GM12891 (cell line): ENCODE measurements at places on chromosomes 1 and 21.

DNA sequence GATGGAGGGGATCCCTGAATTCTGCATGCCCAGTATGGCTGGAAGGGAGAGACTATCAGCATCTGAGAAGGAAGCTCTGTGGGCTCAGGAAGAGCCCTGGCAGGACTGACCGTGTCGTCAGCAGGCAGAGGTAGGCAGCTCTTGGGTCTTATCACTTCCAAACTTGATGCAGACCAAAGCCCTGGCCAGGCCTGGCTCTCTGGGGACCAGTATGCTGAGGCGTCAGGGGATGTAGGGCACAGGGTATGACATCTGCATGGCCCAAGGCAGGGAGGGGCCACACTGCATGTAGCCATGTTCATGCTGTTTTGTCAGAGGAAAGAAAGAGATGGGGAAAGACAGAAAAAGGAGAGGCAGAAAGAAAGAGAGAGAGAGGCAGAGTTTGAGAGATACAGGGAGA is 6.3 kb downstream of the FGR start:
- no peak for DNase-seq

GRCh38 chr1:243595527-243596210 is 254.4 kb downstream of the AKT3 start:
- no peak for DNase-seq

DNA sequence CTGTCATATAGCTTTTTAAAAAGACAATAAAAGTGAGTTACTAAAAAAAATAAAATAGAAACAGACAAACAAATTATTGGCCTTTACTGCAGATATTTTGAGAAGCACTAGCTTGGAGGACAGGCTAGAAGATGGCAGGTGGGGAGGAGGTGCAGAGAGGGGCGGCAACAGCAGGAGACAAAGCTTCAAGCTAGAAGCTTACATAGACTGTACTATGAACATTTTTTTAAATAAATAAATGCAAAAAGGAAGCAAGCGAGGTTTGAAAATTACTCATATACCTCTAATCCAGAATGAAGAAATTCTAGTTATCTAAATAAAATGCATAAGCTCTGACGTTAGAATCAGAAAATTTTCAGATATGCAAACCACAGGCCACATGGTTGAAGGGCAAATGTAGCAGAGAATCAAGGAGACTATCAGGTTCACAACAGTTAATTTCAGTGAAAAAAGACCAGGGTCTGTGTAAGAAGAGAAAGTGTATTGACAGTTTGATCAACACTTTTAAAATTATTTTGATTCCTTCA is 54.9 kb downstream of the NRIP1 start:
- DNase-seq = no peak

DNA sequence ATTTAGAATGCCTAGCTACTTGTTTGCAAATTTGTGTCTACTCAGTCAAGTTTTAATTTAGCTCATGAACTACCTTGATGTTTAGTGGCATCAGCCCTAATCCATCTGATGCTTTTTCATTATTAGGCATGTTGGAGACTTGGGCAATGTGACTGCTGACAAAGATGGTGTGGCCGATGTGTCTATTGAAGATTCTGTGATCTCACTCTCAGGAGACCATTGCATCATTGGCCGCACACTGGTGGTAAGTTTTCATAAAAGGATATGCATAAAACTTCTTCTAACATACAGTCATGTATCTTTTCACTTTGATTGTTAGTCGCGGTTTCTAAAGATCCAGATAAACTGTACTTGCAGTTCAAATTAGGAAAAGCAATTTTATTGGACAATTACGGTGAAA is 7.6 kb downstream of the SOD1 start:
- no peak for DNase-seq

DNA sequence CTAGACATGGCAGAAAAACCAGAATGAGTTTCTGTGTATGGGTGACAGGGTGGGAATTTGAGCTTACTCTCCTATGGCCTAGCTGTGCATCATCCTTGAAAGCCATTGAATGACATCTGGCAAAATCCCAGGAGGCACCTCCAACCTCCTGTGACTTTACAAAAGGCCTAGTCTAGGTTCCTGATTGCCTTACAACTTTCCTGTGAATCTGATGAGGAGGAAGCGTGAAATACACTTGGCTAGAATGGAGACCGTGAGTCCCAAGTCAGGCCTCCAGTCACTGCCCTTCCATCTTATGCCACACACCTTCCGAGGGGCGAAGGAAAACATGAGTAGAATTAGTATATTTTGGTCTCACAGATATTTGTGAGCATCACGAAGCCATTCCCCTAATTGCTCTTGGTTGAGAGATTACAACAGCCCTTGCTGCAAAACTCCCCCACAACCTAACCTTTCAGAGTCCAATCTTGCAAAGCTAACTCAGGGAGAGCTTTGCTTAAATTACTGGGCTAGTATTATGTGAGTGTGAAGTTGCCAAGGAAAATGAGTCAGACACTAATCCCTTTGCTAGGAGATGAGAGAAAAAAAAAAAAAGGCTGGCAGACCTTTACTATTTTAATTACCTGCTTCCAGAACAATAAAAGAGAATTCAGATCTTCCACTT is 36.3 kb upstream of the PAXBP1 start:
- DNase-seq = no peak

- no peak for DNase-seq
These were observed 407.1 kb downstream of the LMO4 start for GRCh38 chr1:87735750-87736149.
